Activated naive CD4-positive, alpha-beta T cell treated with anti-CD3 and anti-CD28 coated beads for 36 hours (primary cell): ENCODE measurements at places on chromosomes 3 and 15. TPM values are rescaled to one million over a fixed set of nuclear protein-coding genes. Genes with fewer than 3 reads are reported as not detected.

DNA sequence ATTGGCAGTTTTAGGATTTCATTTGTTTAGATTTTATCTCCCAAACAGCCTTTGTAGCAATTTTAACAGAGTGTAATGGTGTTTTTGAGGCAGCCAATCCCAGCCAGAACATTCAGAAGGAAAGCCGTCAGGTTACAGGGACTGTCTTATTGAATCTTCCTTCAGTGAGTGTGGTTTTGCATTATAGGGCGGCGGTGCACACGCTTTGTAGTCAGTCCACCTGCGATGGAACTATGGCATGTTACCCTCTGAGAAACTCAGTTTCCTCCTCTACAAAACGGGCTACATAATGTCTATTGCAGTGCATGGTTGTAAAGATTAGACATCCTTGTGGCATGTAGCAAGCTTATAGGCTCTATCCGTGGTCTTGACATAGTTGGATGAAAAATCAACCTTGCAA lies 1.0 kb downstream of the LRRC28 start:
- H3K27me3 ChIP-seq: no peaks in the 10 kb centered on the region
- no peak for DNase-seq
- peaks cover 28% of the 10 kb centered on the region for H3K4me1 ChIP-seq
- peaks cover 6% of the 10 kb centered on the region for H3K36me3 ChIP-seq

- H3K4me1 ChIP-seq: no peaks in the 10 kb centered on the region
- H3K4me3 ChIP-seq: no peak overlapping the region
- H3K27ac ChIP-seq: no peak overlapping the region
These were observed 267.4 kb downstream of the ABHD5 start for GRCh38 chr3:43958005-43958770.

- H3K27me3 ChIP-seq: peaks cover 6% of the 10 kb centered on the region
- H3K4me1 ChIP-seq: no peaks in the 10 kb centered on the region
- DNase-seq: no peak
- H3K36me3 ChIP-seq: no peaks in the 10 kb centered on the region
These were observed 60.1 kb downstream of the MEIS2 start for GRCh38 chr15:37040072-37040742.

Gene SUSD5
- not detected for total RNA-seq

Gene NMD3
- total RNA-seq: 59.4 TPM

Gene EFL1
- 18.6 TPM for total RNA-seq

DNA sequence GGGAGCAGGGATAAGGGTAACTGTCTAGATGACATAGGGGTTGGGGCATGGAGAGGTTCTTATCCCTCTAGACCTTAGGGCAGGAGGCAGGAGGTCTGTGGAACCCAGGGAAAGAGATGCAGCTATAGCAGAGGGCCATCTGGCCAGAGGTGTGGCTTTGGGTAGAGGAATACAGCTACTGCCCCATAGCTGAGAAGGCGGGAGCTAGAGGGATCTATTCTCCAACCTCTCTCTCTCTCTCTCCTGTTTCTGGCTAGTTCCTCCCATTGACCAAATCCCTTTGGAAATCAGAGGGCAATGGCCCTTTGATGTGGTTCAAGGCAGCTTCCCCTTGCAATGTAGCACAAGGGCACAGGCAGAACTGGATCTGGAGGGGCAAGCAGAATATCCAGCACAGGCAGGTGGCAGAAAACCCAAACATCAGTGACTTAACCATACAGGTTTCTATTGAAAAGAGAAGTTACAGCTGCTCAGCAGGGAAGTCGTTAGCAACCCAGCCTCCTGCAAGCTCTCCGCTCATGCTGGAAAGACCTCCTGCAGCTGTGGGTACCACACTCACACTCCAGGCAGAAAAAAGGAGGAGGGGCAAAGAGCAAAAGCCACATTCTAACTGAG lies 22.3 kb upstream of the LMOD3 start:
- no peak for DNase-seq
- no peak overlapping the region for H3K4me3 ChIP-seq
- H3K27ac ChIP-seq: no peak overlapping the region
